ENCODE measurements at places on chromosomes 3 and 15.

DNA sequence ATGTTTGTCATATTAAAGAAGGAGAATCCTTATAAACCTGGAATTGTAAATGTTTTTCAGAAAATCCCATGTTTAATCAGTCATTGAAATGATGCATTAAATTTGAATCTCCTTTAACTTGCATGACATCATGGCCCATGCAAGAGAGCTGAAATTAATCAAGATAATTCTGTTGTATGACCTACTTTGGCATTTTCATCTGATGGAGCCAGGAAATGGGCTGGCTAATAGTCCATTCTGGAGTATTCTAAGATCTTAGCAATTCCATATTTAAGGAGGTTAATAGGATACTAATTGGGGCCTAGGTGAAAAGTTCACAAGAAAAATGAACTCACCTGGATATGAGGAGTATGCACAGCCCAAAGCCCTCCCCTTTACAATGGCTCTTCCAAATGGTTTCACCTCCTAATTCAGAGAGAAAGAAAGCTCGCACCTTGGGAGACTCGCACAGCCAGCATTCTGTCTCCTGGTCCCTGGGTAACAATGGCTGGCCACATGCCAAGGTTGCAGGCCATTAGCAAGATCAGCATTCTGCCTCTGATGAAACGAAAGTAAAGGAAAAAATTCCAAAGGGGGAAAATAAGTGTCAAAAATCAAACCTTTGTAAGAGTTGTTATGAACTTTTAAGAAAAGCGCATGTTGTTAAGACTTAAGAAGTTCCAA lies 786.4 kb downstream of the MCTP2 start:
- no peak for DNase-seq

- no peak for DNase-seq
Observed at GRCh38 chr3:52820736-52821135, 9.7 kb downstream of the ITIH4 start.

GRCh38 chr3:184134746-184135148 lies 411 bp upstream of the EIF2B5 start:
- no peak for DNase-seq

- no peak for DNase-seq
Observed at GRCh38 chr3:32708672-32709283, 23.8 kb downstream of the CNOT10 start.

- DNase-seq = no peak
Observed at GRCh38 chr3:66485291-66485968, 15.4 kb downstream of the LRIG1 start.

- DNase-seq = no peak
Observed at GRCh38 chr15:82931221-82931620, 21.3 kb downstream of the HOMER2 start.

DNA sequence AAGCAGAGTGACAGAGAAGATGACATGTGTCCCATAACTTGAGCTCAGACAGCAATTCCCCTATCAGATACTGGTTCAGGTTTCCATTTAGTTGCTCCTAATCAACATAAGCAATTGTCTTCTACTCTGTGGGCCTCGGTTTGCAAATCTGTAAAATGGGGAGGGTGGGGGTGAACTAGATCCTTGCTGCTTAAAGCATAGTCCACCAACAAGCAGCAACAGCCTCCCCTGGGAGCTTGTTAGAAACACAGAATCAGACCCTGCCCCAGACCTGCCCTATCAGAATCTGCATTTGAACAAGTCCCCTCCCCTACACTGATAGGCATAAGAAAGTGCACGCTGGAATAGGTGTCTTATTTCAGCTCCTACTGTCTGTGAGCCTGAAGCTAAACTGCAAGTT lies 87.8 kb downstream of the CEMIP start:
- no peak for DNase-seq

DNA sequence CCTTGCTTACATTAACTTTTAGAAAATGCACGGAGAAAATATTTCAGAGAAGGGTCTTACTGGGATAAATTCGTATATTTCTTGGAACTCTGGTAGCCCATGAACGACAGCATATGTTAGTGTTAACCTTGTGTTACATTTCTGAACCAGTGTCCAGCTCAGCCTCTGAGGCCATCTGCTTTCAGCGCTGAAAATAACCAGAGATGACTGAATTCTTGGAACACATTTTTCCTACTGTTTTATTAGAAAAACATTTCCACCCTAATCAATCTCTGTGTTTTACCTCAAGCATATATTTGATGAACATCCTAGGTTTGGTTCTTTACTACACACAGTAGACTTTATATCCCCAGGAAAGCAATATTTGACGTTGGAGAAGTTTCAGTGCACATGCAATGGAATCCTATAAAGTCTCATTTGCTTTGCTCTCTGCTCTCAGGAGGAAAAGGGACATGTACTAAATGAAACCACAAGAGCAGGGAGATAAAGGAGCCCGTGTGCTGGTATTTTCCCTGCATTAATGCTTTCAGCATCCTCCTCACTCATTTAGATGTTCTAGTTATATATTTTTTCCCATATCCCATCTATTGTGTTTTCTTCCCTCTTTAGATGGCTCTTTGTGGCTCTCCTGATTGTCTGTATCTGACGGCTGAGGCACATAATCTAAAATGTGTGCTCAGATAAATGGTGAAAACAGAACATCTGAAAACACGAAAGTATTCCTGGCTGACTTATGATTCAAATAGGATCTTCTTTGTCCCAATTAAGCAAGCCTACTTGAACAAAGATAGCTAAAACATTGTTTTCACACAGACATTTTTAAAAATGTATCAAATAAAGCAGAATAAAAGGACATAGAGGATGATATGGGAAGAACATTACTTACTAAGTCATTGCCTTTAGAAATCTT lies 151.7 kb upstream of the KCNMB2 start:
- DNase-seq = no peak

- DNase-seq = no peak
Observed at GRCh38 chr3:16242177-16242576, 22.6 kb downstream of the DPH3 start.

- no peak for DNase-seq
Observed at GRCh38 chr3:178950676-178951075, 120.9 kb downstream of the ZMAT3 start.

GRCh38 chr15:28096411-28096669 lies 2.8 kb downstream of the OCA2 start:
- no peak for DNase-seq

- no peak for DNase-seq
Observed at GRCh38 chr15:33031324-33031821, 163.1 kb downstream of the FMN1 start.

DNA sequence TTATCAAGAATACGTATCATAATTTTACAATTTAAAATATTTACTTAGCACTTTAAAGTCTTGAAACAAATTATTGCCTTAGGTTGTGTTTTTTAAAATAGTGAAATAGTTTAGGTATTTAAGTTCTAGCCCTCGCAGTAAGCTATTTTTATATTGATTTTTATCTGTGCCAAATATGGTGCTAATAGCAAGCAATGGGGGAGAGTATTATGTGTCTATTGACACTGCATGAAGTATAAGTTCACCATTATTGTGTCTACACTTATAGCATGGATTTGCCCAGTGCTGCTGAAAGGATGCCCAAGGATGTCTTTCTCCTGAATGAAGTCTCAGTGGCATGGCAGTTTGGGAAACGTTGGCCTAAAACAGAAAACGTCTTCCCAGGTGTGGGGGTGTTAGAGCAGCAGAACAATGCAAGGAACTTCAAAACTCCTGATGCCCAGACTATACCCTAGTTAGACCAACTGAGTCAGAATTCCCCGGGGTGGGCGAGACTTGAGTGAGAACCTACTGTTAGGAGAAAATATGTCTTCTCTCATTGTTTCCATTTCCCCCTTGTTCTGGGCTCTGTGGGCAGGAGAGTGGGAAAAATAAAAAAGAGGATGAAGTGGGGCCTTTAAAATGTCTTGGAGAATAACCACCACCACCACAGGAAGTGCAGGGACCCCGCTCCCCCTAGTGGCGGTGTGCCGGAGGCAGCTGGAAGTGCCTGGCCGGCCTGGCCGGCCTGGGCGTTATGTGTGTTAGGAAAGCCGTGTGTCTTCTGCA lies 104.2 kb upstream of the SLC7A14 start:
- no peak for DNase-seq

GRCh38 chr3:29683018-29683993 lies 402.4 kb downstream of the RBMS3 start:
- DNase-seq = no peak

- no peak for DNase-seq
Observed at GRCh38 chr3:114562557-114562956, 268.7 kb downstream of the TIGIT start.

DNA sequence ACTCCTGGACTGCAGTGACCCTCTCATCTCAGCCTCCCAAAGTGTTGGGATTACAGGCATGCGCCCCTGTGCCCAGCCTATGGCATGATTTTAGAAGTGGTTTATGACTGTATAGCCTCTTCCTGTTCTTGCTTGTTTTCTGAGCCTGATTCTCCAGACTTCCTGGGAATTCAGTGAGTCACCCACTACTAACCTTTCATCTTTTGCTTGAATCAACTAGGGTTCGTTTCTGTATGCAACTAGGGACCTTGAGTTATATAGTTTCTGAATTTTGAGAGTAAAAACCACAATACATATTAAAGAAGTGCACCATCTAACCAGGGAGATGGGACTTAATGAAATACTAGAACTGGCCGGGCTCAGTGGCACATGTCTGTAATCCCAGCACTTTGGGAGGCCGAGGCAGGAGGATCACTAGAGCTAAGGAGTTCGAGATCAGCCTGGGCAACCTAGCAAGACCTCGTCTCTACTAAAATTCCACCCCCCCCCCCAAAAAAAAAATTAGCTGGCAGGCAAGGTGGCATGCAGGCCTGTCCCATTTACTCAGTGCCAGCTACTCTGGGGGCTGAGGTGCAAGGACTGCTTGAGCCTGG lies 76.0 kb downstream of the ZNF609 start:
- DNase-seq = peak; percentile 50
